ENCODE measurements at places on chromosomes 7 and 10.
A peak's percentile ranks its signal among the peaks of the same experiment; 100 is the strongest.

DNA sequence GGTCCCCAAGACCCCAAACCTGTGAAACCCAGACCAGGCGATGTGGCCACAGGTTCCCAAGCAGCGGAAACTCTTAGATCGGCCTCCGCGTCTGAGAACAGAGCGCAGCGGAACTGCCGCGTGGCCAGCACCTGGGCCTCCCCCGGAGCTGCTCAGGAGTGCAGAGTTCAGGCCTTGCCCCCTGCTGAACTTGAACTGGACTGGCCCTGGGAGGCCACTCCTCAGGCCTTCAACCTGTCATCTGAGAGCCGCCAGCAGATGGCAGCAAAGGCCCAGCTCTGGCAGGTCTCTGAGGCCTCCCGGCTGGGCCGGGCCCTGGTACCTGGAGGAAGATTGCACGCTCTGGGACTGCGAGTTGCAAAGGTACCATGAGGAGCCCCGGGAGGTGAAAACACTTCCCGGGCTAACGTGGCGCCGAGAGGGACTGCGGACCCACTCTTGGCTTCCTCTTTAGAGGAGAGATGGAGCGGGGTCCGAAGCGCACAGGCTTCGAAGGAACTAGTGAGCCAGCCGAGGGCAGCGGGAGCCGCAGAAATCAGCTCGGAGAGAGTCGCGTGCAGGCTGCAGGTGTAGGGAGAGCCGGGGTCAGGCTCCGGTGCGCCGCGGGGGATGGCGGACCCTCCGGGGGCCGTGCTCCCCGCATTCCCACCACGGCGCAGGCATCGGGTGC, 89.2 kb downstream of the PAXIP1 start:
- DNase-seq = peak; percentile 65

DNA sequence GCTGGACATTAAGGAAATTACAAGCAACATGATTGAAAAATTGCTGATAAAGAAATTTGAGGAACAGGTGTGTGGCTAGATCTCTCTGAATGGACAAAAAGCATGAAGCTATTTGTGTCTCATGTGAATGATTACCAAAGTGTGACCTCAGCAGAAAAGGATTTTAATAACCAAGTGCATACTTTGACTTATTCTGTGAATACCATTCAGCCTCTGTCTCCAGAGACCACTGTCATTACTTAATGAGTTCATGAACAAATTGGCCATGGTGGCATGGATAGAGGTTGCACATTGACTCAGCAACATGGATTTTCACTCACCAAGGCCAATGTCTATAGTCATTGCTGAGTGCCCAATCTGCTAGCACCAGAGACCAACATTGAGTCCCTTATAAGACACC, 874.6 kb upstream of the POT1 start:
- DNase-seq = no peak

DNA sequence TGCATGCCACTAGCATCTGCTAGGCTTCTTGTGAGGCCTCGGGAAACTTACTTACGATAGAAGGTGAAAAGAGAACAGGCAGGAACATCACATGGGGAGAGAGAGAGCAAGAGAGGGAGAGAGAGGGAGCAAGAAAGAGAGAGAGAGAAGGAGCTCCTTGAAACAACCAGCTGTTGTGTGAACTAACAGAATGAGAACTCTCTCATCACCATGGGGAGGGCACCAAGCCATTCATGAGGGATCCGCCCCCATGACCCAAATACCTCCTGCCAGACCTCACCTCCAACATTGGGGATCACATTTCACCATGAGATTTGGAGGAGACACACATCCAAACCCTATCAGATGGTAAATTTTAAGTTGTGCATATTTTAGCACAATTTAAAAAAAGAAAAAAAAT, 1217.2 kb downstream of the TYW1 start:
- DNase-seq = no peak

GRCh38 chr7:159172400-159172799, 27.7 kb upstream of the VIPR2 start:
- no peak for DNase-seq

DNA sequence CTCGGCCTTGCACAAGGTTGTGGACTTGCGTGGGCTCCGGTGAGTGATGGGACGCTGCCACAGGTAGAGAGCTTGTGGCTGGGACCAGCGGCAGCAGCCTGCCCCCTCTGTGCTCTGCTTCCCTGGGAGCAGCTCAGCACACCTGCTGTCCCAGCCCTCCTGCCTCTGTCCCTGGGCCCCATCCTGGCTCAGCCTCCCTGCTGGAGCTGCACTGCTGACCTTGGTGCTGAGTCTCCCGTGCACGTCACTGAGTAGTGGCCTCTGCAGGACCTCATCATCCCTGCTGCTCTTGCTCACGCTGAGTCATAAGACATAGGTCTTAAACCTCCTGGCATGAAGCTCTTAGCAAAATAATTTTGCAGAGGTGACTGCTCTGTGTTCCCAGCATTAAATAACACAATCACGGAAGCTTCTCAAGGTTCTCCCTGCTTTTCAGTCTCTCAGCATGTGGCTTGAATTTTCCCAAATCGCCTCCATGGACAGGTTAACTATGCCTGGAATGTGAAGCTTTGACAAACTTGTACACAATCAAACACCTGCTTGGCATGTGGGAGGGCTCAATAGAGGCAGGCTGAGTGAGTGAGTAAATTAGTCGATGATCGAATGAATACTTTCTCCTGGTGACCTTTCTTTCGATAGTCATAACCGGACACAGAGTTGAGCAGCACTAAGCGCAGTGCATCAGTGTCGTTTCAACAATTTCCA, 63.8 kb upstream of the NPS start:
- DNase-seq = no peak

DNA sequence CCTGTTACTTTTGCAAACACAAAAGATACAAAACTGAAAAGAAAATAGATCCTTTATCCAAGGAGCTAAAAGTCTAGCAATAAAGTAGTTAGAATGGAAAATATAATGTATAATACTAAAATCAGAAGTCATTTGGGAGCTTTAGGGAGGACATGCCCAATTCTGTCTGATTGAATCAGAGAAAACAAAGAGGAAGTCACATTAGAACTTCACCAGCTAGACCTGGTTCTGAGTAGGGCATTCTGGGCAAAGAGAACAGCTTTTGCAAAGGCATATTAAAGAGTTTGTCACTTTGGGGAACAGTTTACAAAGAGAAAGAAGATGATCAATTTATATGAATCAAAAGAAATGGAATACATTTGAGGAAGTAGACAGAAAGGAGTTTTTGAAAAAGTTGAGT, 107.0 kb upstream of the PRSS1 start:
- no peak for DNase-seq

DNA sequence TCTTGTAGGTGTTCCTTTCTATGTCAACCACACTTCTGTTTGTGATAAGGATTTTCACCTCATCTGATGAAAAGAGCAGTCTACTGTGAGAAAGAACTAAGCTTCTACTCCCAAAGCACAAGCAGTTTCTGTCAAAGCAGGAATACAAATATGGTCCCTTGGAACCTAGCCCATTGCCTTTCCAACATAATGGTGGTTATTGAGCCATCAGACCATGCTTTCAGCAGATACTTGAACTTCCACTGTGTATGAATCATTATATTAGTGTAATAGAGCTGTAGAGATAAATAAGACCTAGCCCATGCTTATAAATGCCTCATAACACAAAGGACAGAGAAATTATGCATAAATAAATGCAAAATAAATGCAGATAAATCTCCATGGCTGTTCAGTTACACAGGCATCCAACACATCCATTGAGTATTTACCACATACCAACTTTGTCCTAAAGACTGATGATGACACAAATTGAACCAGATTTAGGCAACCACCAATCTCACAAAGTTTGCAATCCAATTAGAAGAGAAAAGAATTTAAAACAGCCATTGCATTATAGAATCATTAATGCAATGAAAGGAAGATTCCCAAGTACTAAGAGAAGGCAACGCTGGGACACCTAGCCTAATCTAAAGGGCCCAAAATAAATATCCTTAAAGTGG, 729.4 kb upstream of the C7orf33 start:
- DNase-seq = no peak

DNA sequence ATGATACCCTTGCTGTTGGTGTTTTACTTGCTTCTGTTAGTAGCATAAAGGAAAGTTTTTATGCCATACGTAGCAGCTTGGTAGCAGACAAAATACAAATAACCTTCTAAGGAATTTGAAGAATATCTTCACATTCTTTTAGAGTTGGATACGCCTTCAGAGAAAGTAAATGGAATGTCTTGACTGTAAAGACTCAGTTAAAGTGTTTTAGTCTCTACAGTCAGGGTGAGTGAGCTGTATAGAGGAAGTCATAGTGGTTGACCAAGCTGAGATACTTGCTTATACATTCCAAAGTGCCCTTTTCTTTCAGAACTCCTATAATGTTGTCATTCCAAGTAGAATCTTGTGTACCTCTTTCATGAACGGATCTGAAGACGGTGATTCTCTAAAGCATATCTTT, 37.7 kb downstream of the RABGEF1 start:
- DNase-seq = no peak

GRCh38 chr7:101933028-101933427, 115.6 kb downstream of the CUX1 start:
- no peak for DNase-seq

DNA sequence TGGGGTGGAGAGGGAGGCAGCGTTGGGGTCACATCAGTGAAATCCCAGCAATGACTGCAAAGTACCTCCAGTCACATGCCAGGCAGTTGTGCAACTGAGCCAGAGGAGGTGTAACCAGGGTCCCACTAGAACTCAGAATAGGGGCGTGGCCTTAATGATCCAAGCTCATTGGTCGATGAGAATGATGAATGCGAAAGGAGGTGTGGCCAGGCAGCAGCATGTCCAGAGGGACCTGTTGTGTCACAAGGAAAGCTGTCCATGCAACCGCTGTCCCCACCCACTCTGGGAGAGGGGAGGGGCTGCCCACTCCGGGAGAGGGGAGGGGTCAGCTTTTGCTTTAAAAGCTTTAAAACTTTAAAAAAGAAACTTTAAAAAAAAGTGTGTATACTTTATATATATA, 25.3 kb upstream of the MTPAP start:
- no peak for DNase-seq

GRCh38 chr10:47381427-47382379, 2.4 kb downstream of the ZNF488 start:
- DNase-seq = no peak

- DNase-seq = no peak
Measured at GRCh38 chr10:4838743-4839142, 12.7 kb downstream of the AKR1E2 start.

GRCh38 chr7:1690359-1690958, 20.4 kb downstream of the ELFN1 start:
- no peak for DNase-seq

GRCh38 chr10:129191797-129192196, 275.2 kb upstream of the MGMT start:
- DNase-seq = no peak

DNA sequence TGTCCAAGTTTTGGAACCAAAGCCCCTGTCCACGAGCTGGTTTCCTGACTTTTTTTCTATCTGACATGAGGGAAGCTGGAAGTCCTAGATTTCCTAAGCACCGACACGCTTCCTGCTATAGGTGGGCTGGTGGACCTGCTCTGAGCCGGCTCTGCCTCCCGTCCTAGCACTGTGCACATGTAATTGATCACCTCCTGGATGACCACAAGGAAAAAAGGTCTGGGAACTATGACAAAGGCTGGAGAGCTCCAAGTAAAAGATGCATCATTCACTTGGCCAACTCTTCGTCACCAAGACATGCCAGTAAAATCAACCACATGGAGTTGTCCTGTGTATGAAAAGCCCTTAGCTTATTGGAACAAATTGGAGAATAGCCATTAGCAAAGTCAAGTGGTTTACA, 104.8 kb downstream of the ITIH5 start:
- DNase-seq = no peak

DNA sequence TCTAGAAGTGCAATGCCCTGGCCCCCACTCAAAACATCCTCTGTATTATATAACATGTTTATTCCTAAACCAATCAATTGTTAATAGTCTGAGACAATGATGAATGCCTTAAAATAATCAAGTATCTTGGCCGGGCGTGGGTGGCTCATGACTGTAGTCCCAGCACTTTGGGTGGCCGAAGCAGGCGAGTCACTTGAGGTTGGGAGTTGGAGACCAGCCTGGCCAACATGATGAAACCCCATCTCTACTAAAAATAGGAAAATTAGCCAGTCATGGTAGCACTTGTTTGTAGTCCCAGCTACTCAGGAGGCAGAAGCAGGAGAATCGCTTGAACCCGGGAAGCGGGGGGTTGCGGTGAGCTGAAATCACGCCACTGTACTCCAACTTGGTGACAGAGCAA, 29.4 kb upstream of the CACNA2D1 start:
- no peak for DNase-seq

GRCh38 chr10:8248868-8249267, 194.4 kb downstream of the GATA3 start:
- DNase-seq = no peak

GRCh38 chr7:100949227-100949932, at the start of gene MUC3A:
Gene MUC3A, plus strand, starts transcription at chr7:100949534. Its CDS starts 91 bp downstream, at chr7:100949625.
- no peak for DNase-seq

DNA sequence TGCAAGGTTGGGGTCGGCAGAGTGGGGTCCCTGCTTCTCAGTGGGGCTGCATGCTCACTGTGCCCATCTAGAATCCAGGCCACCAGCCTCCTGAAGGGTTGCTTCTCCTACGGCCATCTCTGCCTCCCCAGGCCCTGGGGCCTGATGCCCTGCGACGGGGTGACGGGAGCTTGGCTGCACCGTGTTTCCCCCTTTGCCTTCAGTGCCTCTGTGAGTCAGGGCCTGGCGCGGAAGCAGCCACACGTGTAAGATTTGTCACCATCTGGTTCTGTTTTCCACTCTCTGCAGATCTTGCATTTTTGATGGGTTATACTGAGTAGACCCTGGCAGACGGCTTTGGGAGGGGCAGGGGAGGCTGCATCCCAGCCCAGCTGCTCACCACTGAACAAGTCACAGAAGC, 7.2 kb downstream of the ADAMTS14 start:
- DNase-seq = no peak

DNA sequence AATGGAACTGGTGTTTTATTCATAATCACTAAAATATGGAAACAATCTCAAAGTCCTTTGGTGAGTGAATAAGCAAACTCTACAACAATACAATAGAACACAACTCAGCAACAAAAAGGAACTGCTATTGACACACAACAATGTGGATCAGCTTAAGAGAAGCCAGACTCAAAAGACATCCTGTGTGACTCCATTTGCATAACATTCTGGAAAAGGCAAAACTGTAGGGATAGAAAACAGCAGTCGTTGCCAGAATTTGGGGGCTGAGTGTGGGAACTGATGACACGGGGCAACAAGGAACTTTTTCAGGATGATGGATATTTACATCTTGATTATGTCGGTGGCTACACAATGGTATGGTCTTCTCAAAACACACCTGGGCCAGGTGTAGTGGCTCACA, 32.4 kb upstream of the SVIL start:
- no peak for DNase-seq
